AG10803 (cell line): ENCODE measurements at places on chromosomes 1 and 21.

GRCh38 chr1:203628201-203629015 lies 1.8 kb downstream of the ATP2B4 start:
- DNase-seq, result peak; percentile 54

DNA sequence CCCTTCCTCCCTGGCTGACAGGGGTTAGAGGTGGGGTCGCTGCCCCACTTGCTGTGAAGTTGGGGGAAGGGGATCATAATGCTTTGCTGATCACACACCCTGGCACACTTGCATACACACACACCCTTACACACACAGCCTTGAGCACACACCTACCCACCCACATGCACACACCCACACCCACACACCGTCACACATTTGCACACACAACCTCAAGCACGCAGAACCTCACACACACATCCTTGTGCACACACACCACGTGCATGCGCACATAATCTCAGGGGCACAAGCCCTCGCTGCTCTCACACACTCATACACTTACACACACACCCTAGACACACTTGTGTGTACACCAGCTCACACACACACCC lies 16.4 kb upstream of the TNFRSF8 start:
- no peak for DNase-seq

GRCh38 chr1:79353224-79353623 lies 346.7 kb upstream of the ADGRL4 start:
- peak; percentile 56 for DNase-seq

DNA sequence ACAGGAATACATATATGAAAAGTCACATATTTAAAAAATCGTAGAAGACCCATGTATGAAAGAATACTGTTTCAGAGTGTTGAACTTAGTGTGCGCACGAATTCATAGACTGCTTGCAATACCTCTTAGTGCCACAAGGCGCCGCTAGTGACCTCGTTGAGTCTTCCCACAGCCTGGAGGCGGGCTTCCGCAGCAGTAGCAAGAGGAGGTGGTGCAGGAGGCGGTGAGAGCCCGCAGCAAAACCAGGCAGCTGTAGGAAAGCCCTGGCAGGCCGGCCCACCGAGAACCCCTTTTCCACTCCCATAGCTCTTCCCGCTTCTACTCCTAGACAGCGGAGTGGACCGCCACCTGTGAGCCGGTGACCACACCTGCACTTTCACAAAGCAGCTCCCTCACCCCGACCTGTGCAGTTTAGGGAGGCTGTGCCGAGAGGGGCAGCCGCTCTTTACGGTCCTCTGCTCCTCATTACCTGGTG lies 23.5 kb downstream of the MTARC1 start:
- peak; percentile 82 for DNase-seq
